ENCODE measurements at places on chromosomes 5 and 9.

DNA sequence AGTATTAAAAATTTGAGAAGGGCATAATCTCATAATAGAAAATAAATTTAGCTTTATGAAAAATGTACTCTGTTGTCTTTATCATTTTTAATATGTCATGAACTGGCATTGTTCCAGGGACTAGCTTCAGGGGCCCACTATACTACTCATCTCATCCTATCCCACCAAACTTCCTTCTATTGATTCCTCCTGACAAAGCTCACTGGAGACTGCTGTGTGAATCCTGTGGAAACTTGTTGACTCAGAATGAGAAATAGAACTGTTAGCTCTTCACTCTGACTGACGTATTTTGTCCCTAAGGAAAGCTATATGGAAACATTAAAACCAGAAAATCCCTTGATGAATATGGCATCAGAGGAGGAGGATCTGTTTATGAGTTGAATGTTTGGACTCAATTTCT lies 29.8 kb upstream of the BNIP1 start:
- peak; percentile 24 for DNase-seq

DNA sequence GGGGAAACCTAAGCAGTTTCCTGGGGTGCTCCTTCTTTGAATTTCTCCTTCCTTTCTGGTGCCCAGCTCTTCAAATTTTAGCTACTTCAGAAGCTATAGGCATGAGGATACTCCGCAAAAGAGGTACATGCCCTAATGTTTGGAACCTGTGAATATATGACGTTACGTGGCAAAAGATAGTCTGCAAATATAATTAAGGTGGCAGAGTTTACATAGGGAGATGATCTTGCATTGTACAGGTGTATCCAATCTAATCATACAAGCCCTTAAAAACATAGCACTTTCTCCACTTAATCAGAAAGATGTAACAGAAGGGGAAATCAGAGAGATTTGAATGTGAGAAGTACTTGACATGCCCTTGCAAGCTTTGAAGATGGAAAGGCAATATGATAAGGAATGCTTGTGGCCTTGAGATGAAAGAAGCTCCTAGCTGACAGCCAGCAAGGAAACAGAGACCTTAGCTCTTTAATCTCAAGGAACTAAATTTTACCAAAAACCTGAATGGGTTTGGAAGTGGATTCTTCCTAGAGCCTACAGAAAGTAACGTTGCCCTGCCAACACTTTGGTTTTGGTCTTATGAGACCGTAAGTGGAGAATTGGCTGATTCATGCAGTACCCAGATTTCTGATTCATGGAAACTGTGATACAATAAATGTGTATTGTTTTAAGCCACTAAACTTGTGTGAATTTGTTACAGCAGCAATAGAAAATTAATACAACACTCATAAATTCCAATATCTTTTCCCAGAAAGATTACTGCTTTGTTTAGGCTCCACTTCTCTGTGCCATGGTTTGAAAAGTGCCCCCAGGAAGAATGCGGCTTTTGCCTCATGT lies 268.4 kb downstream of the FAM170A start:
- no peak for DNase-seq

GRCh38 chr5:142320851-142321560 lies 3.8 kb downstream of the SPRY4 start:
- peak; percentile 24 for DNase-seq

GRCh38 chr9:24218656-24219055 lies 327.0 kb downstream of the IZUMO3 start:
- no peak for DNase-seq

GRCh38 chr5:89265511-89266179 lies 382.7 kb upstream of the MEF2C start:
- DNase-seq = no peak

DNA sequence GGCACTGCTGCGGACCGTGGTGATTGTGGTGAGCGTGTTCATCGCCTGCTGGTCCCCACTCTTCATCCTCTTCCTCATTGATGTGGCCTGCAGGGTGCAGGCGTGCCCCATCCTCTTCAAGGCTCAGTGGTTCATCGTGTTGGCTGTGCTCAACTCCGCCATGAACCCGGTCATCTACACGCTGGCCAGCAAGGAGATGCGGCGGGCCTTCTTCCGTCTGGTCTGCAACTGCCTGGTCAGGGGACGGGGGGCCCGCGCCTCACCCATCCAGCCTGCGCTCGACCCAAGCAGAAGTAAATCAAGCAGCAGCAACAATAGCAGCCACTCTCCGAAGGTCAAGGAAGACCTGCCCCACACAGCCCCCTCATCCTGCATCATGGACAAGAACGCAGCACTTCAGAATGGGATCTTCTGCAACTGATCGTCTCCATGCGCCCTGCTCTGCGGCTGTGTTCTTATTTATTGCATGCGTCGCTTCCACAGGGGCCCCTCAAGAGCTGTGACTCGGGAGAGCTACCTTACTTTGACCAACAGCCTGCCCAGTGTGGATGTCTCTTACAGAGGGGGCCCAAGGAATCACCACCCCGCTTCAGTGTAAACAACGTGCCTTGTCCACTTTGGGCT lies 10.8 kb downstream of the S1PR3 start:
- no peak for DNase-seq

DNA sequence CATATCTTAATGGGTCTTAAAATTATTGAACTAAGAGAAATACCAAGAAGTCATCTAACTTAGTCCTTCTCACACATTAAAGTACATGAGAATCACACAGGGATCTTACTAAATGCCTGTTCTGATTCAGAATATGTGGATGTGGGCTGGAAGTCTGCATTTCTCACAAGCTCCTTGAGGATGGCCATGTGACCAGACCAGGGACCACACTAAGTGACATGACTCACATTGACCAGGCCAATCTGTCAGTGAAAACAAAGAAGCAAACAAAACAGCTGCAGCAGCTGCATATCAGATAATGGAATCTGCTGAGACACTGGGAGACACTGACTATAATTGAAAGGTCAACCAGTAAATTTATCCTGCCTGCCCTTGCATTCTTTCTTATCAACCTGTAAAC lies 110.5 kb downstream of the ADAMTS12 start:
- peak; percentile 46 for DNase-seq

DNA sequence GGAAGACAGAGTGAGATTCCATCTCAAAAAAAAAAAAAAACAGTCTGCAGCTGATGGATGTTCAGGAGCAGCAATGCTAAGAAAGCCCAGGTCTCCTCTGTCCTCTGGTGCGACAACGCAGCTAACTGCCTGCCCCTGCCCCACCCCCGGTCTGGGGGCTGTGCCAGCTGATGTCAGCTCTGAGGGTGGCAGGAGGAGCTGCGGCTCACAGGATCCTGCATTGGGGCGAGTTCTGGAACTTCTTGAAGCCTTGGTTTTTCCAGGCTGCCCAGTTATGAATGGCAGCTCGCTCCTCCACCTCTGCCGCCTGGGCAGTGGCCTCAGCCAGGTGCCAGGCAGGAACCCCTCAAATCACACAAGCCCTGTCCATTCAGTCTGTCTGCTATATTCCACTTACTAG lies 113.5 kb downstream of the ROR2 start:
- no peak for DNase-seq

DNA sequence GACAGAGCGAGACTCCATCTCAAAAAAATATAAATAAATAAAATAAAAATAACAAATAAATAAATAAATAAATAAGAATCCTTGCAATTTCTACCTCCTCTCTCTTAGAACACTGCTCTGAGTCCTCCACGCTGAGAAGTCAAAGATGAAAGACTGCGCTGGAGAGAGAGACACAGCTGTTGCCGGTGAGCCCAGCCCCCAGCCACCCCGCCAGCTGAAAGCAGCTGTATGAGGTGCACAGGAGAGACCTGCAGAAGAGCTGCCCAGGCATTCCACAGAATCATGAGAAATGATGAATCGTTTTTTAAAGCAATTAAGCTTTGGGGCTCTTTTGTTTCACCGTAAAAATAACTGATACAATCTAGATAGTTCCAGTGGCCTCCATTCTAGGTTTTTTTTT lies 16.3 kb upstream of the STRBP start:
- no peak for DNase-seq

GRCh38 chr5:113735751-113736150 lies 222.3 kb downstream of the YTHDC2 start:
- no peak for DNase-seq

- DNase-seq = peak; percentile 47
Observed at GRCh38 chr5:43121913-43122484, 1.3 kb downstream of the ZNF131 start.
